Body of pancreas (tissue), 4 donors: ENCODE measurements at places on chromosomes 11 and 22. TPM values are rescaled to one million over a fixed set of nuclear protein-coding genes. Genes with fewer than 3 reads are reported as not detected.

GRCh38 chr11:116180806-116181600 lies 591.8 kb downstream of the BUD13 start:
- no peak for DNase-seq

DNA sequence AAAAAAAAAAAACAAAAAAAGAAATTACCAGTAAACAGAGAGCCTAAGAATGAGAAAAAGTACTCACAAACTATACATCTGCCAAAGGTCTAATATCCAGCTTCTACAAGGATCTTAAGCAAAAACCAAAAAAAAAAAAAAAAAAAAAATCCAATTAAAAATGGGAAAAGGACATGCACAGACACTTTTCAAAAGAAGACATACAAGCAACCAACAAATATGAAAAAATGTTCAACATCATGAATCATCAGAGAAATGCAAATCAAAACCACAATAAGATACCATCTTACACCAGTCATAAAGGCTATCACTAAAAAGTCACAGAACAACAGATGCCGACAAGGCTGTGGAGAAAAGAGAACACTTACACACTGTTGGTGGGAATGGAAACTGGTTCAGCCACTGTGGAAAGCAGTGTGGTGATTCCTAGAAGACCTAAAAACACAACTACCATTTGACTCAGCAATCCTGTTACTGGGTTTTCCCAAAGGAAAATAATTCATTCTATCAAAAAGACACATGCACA lies 18.3 kb downstream of the MS4A6A start:
- no peak for DNase-seq

DNA sequence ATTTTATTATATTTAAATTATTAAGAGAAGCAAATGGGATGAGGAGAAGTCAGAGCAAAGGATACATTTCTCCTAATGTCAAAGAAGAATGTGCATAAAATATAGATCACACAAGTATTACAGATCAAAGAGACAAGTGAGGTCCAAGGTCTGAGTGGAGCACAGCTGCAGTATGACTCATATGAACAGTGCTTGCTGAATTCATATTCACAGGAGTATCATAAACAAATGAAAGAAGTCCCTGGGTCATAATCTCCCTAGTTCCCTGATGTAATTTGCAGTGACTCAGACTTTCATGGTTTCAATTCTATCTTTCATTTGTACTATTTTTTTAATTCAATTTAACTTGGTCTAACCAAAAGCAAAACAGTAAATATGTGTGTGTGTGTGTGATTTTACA lies 499.0 kb upstream of the CCDC179 start:
- peak; percentile 63 for DNase-seq

- peak; percentile 27 for DNase-seq
Measured at GRCh38 chr11:129766898-129767604, 48.6 kb upstream of the TMEM45B start.

- DNase-seq, result no peak
Measured at GRCh38 chr11:85803303-85803702, 7.6 kb downstream of the SYTL2 start.

DNA sequence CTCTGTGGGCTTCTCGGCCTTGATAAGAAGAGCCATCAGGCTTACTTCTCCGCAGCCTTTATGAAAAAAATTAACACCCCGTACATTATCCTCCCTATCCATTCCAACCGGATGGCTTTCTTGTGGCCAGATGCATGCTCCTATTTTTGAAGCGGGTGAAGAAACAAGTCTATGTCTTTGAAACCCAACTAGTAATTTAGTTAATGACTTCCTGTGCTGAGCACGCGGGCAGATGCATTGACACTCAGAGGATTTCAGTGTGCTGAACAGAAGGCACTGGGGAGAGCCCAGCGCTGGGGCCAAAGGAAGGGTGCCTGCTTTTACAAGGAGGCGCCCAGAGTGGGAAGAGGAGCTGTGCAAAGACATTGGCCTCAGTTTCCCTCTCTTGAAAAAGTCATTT lies 53.3 kb downstream of the ARHGAP8 start:
- no peak for DNase-seq

DNA sequence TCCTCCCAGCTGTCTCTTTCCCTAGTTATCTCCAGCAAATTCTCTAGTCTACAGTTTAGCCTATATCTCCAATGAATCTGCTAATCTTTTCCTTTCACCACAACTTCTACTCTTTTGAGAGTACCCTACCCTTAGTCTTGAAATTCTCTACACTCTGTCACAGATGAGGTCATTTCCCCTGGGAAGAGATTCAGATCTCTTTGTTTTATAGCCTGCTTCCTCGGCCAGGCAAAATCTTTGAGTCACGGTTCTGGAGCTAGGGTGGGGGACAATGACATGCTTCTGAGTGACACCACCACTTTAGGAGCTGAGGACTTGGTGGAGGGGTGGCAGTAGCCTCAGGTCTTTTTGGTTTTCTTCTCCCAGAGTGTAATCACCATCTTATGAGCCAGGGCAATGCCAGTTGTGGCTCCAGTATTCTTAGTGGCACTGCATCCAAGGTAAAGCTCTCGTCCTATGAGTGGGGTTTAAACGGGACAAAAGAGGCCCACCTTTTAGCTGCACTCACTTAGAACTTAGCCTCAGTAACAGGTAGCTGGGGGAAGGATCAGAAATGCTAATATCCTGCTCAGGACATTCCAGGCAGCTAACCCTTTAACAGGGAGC lies 98.5 kb upstream of the RRM1 start:
- no peak for DNase-seq

The PDGFB gene
- total RNA-seq, result 15.8 TPM

DNA sequence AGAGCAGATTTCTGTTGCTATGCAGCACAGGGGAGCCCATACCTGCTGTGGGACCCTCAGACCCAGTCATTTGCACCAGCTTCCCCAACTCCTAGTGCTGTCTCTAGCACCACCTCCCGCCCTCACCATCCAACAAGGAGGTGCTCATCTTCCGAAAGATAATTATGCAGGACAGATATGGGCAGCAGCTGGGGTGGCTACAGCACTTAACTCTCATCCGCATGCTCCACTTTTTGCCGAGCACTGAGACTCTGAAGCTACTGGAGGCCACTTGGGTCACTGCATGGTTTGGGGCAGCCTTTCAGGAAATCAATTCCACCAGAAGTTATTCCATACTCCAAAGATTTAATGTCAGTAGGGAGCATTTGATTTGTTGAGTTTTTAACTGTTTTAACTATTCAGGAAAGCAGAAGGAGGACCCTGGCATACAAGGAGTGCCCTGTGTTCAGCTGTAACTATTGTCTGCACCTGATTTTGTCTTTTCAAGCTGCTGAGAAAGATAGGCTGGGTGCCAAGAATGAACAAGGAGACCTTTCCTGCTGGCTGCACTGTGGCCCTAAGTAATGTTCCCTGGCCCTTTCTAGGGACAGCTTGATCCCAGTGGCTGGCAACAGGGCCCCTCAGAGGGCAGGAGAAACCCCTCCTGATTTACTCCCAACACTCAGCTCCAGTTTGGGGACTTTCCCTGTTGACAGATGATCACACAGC lies 67.3 kb upstream of the CSNK2A3 start:
- peak; percentile 18 for DNase-seq

DNA sequence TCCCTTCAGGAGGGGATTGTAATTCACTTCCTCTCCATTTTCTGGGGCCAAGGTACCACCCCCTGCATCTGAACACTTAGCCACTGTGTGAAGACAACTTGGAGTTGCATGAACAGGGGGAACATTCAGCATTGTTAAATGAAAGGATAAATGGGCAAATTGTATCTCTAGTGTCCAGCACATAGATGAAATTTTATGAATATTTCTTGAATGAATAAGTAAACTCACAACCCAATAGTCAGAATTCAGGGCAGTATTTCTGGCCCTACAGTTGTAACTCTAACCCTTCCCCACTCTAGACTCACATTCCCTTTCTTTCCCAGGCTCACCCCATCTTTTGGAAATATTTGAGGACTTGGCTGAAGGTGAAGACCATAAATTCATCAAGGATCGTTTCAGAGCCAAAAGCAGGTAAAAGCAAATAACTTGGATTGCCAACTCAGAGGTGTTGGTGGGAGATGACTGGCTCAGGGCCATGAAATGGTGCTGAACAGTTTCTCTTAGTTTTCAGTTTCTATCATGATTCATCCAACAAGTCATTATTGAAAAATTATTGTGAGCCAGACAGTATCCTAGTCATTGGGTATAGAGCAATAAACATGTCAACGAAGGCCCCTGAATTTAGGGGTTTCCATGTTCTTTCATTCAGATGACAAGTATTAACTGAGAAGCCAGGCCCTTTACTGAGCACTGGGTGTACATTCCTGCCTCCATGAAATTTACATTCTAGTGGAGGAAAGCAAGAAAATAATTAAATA lies 33.3 kb upstream of the ZC3H12C start:
- no peak for DNase-seq

DNA sequence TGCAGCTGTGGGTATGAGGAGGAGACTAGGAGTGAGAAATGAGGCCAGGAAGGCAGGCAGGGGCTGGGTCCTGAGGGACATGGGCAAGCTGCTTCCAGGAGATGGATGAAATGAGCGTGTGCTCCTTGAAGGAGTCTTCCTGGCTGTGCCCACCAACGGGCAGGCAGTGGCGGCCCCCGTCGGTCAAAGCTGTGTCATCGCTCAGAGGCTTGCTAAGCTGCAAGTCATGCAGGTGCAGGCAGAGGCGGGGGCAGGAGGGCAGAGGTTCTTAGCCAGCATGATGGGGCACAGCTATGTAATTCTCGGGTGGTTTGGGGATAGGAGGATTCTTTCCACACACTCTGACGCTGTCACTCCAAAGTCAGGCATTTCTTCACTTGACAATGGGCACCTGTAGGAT lies 12.5 kb upstream of the PEX26 start:
- DNase-seq, result no peak

DNA sequence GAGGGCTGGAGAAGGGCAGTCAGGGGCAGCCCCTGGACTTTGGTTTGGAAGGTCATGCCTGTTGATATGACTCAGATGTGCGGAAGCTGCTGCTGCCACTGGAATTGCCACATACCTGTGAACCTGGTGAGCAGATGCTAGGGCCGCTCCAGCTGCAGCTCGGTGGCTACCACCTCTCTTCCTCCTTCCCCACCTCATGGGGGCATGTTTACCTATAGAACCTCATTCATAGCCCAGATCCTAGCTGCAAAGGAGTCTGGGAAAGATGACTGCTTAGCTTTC lies 17.5 kb upstream of the TSPAN18 start:
- no peak for DNase-seq

DNA sequence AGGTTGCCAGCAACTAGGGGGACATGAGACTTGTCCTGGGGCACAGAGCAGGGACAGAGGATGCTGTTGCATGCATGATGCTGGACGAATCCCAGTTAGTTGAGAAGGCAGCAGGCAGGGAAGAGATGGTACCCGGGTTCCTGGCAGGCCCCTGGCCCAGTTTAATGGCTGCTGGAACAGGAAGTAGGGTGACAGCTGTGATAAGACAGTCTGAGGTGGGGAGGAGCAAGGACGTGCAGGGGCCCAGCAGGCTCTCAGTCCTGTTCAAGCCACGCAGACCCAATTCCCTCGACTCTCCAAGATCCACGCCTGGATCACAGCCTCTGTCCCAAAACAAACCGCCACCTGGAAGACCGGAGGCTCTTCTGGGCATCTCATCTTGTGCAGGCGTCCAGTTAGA lies 32.0 kb downstream of the LRRC10B start:
- no peak for DNase-seq

DNA sequence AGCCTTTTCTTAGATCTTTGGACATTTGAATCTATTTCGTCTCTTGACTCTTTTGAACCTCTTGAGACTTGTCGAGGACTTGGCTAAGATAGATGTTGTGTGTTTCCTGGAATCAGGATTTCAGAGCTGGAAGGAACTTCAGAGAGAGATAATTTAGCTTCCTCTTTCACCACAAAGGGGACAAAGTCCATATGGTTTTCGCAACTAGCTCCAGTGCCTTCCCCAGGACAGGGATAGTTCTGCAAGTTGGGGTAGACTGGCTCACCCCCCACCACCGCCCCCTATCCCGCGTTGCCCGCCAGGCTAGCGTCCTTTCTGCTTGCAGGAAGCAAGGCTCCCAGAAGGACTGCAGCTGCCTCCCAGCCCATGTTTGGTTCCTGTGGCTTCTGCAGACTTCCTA lies 75.7 kb upstream of the MYO18B start:
- DNase-seq, result peak; percentile 28

DNA sequence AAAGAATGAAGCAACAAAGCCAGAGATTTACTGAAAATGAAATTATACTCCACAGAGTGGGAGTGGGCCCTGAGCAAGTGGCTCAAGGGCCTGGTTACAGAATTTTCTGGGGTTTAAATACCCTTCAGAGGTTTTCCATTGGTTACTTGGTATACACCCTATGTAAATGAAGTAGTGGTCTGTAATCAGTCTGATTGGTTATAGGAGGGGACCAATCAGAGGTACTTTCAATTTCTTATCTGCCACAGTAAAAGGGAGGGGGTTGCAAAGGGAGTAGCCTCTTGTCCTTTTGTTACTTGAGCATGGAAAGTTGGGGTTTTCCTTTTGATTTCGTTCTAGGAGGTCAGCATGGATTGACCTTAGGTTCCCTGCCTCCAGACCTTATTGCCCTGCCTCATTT lies 63.5 kb downstream of the ATM start:
- DNase-seq, result no peak

- DNase-seq, result no peak
Measured at GRCh38 chr22:32803020-32803737, 1.7 kb downstream of the TIMP3 start.

GRCh38 chr22:47401592-47401898 lies 639.1 kb downstream of the TBC1D22A start:
- DNase-seq, result no peak

DNA sequence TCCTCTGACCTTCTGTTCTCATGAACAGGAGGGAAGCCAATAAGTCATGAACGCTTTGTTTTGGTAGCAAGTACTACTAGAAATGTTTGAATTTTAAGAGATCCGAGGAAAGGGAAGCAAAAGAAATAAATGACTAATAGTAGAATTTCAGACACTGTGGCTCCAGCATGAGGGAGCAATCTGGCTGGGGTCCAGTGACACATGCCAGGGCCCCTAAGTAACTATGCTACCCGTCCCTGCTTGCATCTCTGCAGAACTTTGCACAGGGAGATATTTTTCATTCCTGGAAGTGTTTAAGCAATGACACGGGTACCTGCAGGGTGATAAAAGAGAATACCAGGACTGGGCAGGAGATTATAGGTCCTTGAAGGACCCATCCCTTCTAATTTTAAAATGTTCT lies 7.3 kb upstream of the ADAMTS8 start:
- no peak for DNase-seq

- no peak for DNase-seq
Measured at GRCh38 chr11:61869708-61870451, 21.5 kb downstream of the FADS3 start.

DNA sequence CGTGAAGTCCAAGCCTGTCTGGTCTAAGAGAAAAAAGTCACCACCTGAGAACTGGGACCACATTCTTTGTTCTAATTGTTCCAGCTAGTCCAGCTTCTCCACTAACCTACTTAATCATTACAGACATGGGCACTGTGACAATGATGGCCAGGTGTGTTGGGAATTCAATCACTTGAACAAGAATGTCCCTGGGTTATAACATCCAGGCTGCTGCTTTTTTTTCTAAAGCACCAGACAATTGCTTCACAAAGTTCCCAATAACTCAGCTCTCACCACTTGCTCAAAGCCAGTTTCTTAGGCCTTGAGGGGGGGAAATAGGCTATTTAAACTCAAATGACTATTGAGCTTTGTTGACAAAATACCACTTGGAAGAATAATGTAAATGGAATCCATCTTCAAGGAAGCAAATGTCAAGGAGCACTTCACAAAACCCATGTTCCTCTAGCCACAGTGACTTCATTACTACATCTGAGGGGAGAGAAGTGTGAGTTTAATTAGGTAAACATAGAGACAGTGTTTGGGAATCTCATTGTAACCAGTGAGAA lies 80.3 kb downstream of the ME3 start:
- DNase-seq, result no peak

The PIK3IP1 gene
- 18.9 TPM for total RNA-seq

The SULT4A1 gene
- total RNA-seq, result 0.26 TPM
